ENCODE measurements at places on chromosomes 13 and 19.
A peak's percentile ranks its signal among the peaks of the same experiment; 100 is the strongest.

DNA sequence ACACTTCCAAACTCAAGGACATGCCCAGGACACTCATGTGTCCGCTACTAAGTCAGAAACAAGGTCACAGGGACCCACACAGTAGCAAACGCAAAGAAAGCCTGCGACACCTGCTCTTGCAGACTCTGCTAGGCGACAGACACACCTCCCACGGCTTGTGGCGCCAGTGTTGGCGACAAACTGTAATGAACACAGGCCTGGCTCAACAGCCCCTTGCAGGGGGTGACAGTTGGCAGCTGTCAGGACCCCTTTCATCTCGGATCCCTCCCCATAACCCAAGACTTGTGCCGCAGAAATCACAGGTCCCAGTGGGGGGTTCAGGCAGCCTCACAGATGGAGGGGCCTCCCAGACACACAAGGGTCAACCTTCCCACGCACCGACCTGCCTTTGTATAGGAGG lies 364 bp downstream of the CKM start:
- DNase-seq = no peak

GRCh38 chr19:40549007-40549708 lies 27.5 kb upstream of the SHKBP1 start:
- DNase-seq = peak; percentile 75

- peak; percentile 46 for DNase-seq
These were observed 112.5 kb upstream of the SLC7A1 start for GRCh38 chr13:29707876-29708543.

DNA sequence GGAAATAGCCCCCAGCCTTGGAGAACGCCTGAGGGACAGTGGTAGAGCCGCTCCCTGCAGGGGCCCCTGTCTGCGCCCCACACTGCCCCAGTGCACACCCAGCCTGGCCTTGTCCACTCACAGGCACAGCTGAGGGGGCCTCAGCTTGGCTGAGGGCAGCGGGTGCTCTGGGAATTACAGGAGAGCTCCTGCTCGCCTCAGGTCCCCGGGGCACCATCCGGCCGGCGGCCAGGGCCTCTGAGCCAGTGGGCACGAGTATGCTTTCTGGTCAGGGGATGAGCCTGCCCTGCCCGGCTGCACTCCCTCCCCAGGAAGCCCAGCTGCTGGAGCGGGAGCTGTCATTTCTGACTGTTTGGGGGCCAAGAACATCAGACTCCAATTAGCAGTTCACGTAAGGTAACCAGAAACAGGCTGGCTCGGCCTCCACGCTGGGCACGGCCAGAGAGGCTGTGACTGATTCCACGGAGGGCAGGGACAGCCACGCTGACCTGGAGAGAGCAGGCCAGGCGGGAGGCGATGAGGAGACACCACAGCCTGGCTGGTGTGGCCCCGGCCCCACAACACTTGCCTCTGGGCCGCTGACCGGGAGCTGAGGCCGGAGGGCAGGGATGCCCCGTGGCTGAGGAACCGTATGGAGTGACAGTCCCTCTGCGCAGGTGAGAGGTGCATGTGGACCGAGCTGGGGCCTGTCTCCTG lies 15.4 kb downstream of the CEBPG start:
- DNase-seq = no peak

DNA sequence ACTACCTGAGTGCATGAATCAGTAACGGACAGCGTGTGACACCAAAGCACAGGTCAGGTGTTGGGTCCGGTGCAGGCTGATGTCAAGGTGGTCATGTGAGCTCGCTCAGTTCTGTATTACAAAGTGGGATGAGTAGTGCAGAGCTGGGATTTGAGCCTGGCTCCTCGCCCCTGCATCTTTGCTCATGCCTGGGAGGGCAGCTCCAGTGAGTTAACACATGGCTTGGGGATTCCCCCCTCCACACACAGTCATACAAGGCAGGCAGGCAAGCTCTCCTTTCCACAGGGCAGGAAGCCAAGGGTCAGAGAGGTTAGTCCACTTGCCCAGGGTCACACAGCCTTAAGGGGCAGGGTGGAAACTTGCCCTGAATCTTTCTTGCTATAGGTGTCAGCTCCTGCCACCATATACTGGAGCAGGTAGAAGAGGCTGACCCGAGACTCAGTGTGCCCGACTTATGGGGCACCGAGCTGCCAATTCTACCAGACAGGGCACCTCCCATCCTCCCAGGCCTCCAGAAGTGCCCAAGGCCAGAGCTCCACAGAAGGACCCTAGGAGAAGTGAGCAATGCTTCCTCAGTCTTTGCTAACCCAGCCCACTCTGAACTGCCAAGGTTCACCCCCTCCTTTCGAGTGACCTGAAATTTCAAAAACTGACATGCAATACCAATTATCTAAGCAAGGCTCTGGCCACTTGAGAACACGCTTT lies 35.4 kb downstream of the ZNF787 start:
- no peak for DNase-seq

DNA sequence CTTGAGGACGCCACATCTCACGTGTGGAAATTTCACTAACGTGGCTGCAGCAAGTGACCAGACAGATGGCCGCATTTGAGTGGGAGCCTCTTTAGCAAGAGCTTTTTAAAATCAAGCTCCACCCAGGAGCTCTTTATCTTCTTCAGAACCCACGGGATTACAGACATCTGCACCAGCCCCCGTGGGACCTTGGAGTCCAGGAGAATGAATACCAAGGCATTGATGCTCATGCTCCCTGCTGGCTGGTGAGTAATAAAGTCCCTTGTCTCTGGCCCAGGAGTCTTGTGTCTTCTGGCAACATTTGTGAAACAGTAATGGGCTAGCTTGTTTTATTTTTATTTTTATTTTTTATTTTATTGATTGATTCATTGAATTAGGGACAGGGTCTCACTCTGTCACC lies 64.4 kb downstream of the TRPM4 start:
- no peak for DNase-seq

DNA sequence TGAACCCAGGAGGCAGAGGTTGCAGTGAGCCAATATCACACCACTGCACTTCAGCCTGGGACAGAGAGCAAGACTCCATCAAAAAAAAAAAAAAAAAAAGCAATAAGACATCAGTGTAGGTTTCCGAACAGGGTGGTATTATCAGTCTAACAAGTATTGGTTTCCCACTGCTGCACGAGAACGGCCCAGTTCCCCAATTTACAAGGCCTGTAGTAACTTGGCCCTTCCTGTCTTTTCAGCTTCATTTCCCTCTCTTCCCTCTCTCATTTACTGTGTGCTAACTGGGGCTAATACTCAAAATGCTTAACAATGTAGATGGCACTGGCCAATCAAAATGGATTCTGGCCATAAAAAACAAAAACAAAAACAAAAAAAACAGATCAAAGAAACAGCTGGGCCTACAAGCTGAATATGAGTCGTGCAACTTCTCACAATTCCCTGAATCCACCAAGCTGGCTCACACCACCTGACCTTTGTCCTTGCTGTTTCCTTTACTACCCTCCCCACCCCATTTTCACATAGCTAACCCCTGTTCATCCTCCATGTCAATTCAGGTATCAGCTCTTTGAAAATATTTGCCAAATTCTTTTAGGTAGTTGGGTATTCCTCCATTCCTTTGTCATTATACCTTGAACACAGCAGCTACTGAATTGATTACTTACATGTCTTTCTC lies 2.4 kb downstream of the TEX101 start:
- no peak for DNase-seq

DNA sequence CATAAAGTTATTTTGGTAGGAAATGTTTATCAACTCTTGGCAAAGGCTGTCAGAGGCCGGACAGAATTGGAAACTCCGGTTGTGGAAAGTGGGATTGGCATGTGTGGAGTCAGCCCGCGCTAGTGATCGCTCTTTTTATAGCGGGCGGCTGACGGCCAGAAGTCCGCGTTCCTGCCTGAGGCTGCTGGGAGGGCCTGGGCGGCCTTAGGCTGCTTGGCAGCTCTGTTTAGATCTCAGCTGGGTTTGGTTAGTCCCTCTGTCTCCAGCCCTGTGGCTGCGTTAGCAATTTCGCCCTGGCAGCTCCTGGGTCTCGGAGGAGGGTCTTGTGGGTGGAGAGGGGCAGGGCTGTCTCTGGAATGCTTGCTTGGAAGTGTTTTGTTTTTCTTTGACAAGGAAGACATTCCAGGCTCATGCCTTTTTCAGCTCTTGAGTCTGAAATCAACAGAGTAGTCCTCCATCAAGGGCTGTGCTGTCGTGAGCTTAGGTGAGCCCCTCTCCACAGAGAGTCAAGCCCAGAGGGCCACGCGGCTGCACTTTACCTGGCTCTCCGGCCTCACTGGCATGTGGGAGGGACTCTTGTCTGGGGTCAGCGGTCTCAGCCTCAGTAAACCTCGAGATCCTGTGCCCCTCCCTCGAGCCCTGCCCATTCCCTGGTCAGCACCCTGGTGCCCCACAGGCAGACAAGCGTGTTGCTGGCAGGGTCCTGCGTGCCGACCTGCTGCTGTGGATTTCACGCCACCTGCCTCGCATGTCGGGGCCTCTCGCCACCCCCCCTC lies 22.5 kb downstream of the DOT1L start:
- DNase-seq = no peak

GRCh38 chr13:45219123-45219891 lies 18.5 kb upstream of the KCTD4 start:
- no peak for DNase-seq

- DNase-seq = peak; percentile 31
These were observed 9.3 kb downstream of the IRF2BP1 start for GRCh38 chr19:45876411-45877197.

- no peak for DNase-seq
These were observed 2.1 kb downstream of the DAPK3 start for GRCh38 chr19:3968556-3969434.

DNA sequence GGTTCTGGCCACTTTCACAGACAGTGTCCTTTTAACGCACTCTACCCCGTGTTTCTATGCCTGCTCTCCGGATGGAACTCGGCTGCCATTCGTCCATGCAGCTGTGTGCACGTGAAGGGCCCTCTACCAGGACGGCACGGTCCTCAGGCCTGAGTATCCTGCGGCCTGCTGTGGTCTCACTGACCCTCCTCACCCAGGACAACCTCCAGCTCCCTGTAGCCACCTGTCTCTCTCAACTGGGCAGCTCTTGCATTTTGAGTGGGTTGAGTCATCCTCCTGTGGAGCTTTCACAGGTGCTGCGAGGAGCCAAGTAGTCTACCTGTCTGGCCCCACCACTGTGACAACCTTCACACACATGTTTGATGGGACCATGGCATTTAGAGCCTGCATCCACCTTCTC lies 321.7 kb upstream of the TSHZ3 start:
- no peak for DNase-seq

DNA sequence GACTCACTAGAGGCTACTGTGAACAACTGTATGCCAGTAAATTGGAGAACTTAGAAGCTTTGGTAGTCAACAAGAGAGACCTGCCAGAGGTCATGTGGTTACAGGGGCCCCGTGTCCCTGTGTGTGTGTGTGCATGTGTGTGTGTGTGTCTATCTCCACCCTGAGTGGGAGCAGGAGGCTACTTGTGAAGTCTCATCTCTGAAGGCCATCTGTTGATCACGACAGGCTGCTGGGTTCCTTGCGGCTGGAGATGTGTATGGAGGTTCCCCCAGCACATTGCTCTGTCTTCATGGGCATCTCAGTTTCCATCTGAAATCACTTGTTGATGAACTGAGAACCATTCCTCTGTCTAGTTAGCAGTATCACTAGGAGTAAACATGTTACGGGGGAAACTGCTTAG lies 58.2 kb upstream of the TEX29 start:
- DNase-seq = no peak

- DNase-seq = no peak
These were observed 13.8 kb upstream of the NPAS1 start for GRCh38 chr19:47005873-47006272.

- DNase-seq = no peak
These were observed 68.6 kb downstream of the RASA3 start for GRCh38 chr13:114063545-114064449.

- peak; percentile 90 for DNase-seq
These were observed at the start of gene UQCR11 for GRCh38 chr19:1605236-1606137. TSS of gene UQCR11 (minus strand) at chr19:1605462. CDS start at chr19:1605409, 53 bp downstream.

DNA sequence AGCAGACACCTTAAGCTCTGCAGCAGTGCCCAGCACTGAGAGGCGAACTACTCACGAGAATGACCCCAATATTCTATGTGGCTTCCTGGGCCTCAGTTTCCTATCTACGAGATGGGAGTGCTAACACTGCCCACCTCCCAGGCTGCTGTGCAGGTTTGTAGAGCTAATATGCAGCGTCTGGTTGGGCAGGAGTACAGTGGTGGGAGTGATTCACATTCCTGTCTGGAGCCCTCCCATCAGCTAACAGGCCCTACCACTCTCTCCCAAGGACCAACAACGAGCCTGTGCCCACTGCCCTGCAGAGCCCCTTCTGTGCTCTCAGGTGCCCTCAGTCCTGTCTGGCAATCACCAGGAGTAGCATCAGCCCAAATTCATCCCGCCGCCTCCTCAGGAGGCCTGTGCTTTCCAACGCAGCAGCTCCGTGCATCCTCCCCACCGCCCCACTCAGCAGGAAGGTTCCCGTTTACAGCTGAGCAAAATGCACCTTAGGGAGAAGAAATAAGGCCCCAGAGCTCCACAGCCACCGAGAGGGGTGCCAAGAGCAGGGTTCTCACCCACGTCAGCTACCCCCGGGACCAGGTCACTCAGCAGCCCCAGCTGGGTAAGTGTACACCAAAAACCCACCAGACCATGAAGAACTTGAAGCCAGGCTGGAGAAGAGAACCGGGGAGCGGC lies 6.6 kb downstream of the AKT2 start:
- DNase-seq = no peak

DNA sequence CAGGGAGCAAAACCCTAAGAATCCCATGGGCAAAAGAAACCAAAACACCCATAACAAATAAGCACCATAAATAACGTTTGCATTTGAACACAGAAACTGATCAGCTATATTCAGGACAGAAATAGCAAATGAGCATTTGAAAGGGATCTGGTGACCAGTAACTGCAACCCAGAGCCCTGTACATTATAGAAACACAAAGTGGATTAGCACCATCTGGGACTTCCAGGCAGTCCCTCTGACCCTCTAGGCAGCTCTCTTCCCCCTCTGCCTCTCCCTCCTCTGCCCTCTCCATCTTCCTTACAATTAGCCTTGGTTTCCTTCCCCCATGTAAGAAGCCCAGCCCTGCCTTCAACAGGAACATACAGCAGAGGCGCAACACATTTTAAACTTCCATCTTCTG lies 215.0 kb downstream of the DCLK1 start:
- no peak for DNase-seq

GRCh38 chr13:42747399-42747873 lies 33.9 kb upstream of the FAM216B start:
- DNase-seq = no peak

DNA sequence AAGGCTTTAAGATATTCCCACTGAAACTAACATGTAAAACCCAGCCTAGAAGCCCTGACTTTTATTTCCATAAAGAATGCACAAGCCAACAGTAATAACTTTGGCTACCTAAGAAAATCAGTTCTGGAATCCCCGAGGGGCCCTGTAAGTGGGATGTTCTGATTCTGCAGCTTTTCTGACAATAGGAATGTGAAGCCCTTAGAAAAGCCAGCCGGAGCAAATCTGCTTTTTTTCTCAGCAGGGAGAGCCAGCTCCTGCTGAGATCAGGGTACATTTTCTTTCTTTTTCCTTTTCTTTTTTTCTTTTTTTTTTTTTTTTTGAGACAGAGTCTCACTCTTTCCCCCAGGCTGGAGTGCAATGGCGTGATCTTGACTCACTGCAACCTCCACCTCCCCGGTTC lies 8.0 kb upstream of the GARRE1 start:
- no peak for DNase-seq

Measured in activated CD4-positive, alpha-beta T cell treated with anti-CD3 and anti-CD28 coated beads for 4 hours (primary cell).